ENCODE measurements at places on chromosomes 1 and 21.
A peak's percentile ranks its signal among the peaks of the same experiment; 100 is the strongest.

- peak; percentile 86 for DNase-seq
Observed at GRCh38 chr1:152052606-152053005, 15.8 kb upstream of the S100A11 start.

GRCh38 chr1:147560765-147561471 lies 19.6 kb downstream of the BCL9 start:
- no peak for DNase-seq

GRCh38 chr1:56472860-56473259 lies 106.5 kb downstream of the PLPP3 start:
- peak; percentile 76 for DNase-seq

DNA sequence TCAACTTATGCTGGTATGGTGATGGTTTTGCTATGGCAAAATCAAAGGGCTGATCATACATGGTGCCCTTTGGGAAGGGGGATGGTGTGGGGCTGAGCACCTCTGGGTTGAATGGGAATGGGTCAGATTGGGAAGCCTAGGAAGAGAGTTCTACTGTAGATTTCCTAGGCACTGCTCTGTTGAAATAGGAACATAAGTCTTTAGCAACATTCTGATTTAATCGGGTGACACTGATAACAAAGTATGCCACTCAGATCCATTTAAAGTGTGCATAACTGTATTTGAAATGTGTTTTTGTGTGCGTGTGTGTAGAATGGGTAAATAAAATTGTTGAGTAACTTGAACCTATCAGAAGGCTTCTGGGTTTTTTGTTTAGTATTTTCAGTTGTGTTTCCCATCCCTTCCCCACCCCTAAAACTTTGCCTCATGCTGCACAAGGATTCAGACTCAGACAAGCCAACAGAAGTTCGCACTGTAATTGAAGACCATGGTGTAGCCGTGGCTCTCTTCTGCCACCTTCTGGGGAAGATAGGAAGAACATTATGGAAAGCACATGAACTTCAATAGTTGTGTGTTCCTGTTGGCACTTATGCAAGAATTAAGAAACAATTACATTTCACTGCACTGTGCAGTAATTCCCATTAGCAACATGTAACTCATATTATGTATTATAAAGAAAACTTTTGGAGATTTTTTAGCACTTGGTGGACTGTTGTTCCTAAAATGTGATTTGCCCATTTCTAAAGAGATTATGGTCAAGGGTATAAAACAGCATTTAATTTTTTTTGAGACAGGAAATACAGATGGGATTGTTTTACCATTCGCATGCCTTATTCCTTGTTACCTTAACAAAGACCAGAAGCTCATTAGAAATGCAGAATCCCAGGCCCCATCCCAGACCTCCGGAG lies 10.9 kb upstream of the C4BPB start:
- peak; percentile 83 for DNase-seq

DNA sequence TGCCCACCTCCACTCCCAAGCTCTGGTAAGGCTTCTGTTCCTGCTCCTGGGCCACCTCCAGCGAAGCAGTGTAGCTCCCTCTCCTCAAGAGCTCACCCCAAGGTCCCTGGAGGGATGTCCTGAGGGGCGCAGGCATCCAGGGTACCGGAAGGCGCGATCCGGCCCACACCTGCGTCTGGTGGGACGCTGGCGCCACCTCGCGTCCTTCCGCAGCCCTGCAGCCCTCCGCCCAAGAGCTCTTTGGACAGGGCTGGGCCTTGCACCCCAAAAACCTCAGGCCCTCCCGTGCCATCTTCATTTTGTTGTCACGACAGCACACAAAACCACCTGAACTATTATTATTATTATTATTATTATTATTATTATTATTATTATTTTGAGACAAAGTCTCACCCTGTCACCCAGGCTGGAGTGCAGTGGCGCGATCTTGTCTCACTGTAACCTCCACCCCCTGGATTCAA lies 49.2 kb upstream of the PAX7 start:
- DNase-seq, result peak; percentile 15

DNA sequence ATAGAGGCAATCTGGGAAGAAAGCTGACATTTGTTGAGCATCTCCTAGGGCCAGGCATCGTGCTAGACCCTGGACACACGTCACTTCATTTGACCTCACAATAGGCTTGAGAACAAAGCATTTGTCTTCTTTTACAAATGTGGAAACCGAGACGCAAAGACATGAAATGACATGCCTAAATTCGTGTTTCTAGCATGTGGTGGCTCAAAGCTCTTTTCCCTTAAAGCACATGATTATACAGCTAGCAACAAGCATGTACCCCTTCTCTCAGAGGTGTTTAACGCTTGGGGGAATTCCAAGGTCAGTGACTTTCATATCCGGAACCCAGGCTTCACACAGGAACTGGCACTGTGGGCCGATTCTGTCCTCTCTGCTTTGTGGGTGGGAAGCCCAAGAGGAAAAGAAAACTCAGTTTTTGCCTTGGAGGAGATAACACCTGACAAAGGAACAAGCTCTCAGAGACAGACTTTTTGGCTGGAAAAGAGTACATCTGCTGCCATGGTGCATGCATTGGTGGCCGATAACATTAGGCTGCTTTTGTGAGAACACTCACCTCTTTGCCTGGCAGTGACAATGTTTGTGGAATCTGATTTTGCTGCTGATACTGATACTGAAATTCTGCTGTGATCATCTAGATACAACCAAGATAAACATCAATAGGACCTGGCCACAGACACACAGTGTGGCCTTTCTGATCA lies 15.4 kb upstream of the CD2 start:
- DNase-seq, result no peak

DNA sequence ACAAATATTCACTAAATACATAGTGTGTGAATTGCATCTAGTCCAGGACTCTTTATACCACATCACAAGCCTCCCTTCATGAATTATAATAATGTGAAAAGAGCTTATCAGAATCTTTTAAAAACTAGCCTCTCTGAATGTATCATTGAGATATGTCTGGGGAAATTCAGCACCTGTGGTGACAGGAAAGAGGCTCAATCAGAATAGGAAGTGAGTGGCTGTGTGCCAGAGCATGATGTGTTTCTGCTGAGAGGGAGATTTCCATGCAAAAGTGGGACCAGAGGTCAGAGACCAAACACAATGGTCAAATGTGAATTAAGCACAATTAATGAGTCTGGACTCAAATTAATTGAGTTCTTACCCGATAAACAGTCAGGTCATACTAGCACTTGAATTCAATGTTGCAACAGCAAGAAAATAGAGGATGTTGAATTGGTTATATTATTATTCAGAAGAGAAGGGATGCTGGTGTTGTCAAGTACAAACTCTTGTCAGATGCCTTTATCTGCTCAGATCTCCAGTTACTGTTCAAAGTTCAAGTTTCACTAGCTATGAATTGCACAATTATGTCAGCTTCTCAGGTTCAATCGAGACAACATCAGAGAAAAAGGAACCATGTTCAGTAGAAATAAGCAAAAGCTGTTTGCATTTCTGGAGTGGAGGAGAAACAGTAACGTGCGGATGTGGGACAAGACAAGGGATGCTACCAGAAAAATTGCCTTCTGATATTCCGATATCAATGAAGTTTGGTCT lies 226.2 kb downstream of the ZNF326 start:
- DNase-seq, result no peak

- DNase-seq, result no peak
Observed at GRCh38 chr1:15915991-15916390, 59.9 kb downstream of the ZBTB17 start.

GRCh38 chr1:153973525-153973924 lies 3.9 kb downstream of the JTB start:
- DNase-seq, result no peak

DNA sequence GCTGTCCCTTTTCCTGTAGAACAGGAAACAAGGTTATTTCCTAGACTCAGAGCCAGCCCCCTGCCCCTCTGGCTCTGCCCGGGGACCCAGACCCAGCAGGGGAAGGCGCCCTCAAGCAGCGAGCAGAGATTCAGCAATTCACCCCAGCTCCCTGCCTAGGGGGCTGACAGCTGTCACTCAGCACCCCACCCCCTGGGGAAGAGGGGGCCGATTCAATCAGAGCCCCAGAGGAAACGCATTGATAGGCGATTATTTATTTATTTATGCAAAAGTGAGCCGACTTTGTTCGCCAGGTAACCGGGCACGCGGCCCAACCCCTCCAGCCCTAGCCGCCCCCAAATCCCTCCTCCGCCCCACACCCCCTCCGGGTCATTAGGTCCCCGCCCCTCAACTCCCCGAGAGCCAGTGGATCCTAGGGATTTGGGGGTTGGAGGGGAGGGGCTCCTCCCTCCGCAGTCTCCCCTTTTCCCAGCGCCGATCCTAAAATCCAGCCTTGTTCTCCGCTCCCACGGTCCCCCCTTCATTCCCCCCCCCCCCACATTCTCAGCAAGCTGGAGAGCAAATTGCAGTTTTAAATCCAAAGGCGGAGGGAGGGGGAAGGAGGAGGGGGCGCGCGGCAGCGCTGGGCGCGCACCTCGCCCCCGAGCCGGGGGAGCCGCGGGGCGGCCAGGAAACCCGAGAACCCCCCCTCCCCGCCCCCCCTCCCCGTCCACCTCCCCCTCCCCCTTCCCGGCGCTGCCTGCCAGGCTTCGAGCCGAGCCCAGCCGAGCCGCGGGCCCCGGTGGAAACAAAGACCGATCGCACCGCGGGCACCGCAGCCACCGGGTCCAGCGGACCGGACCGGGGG lies 1.3 kb downstream of the AHDC1 start:
- no peak for DNase-seq

GRCh38 chr1:1616838-1617237 lies 1.5 kb downstream of the MIB2 start:
- no peak for DNase-seq

DNA sequence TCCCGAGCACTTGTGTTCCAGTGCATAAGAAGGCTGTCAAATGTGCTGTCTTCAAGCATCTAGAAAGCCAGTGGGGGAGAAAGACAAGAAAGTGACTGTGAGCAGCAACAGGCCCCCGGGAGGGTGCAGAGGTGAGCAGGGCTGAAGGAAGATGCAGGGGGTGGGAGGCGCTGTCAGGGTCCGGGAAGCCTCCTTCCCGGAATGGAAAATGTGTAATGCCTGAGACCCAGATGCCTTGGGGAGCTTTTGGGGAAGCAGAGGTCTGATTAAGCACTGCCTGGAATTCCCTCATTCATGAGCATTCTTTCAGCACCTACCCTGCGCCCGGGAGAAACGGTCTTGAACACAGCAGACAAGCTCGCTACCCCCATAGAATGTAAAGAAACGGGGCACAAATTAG lies 1.3 kb downstream of the NPHP4 start:
- DNase-seq, result no peak

- DNase-seq, result no peak
Observed at GRCh38 chr1:183291802-183292514, 105.9 kb downstream of the LAMC2 start.

- DNase-seq, result no peak
Observed at GRCh38 chr1:31795801-31796621, 19.8 kb downstream of the SPOCD1 start.

DNA sequence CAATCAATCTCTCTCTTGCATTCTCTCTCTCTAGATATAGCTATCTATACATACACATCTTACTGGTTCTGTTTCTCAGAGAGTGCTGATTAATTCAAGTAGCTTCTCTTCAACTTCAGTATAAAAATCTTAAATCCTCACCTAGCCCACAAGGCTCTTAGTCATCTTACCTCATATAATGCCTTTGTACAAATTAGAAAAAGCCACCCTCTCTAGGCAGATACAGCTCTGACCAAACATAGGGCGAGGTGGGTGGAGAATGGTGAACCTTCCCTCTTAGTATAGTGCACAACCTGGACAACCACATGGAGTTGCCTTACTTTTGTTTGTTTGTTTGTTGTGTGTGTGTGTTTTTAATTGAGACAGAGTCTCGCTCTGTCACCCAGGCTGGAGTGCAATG lies 5.1 kb upstream of the INAVA start:
- no peak for DNase-seq

DNA sequence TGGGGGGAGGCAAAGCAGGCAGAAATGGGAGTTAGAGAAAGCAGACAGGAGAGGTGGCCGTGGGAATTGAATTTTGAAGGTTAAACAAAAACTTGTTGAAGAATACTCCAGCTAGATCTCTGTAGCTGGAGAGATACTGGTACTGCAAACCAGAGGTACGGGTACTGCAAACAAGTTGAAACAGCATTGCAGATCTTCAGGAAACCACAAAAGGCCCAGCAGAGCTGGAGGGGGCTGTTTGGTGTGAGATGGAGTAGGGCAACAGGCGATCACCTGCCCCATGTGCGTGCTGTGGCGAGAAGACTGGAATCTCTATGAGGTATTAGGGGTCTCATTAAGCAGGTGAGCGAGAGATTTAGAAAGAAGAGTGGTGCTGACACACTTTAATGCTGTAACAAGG lies 77.7 kb upstream of the RGS4 start:
- DNase-seq, result no peak

- DNase-seq, result no peak
Observed at GRCh38 chr21:25400427-25400826, 206.9 kb downstream of the MRPL39 start.

DNA sequence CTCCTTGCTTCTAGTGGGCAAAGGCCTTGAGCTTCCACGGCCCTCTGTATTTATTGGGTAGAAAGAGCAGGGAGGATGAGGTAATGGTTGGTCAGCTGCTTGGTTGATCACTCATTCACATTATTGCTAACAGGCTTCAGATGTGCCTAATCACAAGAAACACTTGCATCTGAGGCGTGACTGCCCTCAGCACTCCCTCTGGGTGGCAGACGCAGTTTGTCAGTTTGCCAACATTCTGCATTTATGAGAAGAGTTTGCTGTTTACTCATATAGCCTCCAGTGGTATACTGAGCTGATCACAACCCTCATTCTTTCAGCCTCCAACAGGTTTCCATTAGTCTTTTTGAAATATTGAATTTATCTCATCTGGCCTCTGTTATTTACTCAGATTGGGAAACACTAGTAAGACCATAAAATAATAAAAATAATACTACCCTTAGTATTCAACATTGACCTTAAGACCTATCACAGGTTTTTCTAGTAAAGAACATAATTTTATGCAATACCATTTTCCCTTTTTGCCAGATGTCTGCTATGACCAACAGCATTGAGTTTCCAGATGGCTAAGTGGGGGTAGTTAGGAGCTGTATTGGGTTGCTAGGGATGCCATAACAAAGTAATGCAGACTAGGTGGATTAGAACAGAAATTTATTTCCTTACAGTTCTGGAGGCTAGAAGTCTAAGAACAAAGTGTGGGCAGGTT lies 53.3 kb downstream of the PTGFR start:
- DNase-seq, result no peak

DNA sequence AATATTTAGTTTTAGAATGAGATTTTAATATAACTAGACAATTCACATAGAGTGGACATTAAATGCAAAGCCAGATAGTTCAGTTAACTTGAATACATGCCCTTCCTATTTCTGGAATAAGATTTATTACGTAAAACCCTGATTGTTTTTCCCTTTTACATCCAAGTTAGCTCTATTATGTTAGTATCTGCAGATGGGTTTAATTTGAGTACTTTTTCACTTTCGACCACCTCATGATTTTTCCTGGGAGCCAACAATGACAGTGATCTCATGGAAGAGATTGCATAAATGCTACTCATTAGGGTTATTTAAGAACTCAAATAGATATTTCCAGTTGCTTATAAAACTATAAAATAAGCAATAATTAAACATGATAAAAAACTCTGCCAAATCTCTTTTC lies 199.4 kb upstream of the PTGFR start:
- DNase-seq, result no peak

DNA sequence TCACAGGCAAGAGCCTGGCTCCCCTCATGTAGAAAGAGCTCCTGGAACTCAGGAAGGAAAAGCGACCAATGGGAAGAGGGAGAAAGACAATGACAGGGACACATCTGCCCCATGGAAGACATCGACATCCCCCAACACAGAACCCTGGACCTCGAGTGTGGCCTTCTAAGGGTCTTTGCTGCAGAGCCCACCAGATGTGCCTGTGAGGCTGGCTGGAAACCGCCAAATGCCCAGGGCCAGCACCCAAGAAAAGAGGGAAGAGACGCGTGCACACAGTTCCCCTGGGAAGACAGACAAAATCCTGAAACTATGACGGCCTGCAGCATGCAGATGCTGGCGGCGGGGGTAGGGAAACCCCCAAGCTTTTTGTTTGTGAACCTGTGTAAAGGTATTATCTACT lies 36.4 kb upstream of the ADARB1 start:
- DNase-seq, result no peak

Data from HL-60 (cell line).